ENCODE measurements at places on chromosomes 5 and 9.
A peak's percentile ranks its signal among the peaks of the same experiment; 100 is the strongest.

DNA sequence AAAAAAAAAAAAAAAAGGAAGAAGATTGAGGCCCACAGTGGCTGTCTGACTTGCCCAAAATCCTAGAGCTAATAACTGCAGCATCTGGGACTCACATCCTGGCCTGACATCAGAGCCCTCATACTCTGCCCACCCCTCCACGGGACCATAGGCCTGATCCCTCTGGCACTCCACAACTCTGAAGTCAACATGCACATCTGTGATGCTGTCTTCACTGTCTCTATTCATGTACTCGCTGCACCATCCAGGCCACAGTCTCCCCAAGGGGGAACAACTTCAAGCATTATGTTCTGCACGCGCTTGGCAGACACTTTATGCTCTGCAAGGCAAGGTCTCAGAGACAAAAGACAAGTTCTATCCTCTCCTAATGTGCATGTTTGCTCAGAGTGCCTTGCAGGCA, 158.2 kb downstream of the SPOCK1 start:
- DNase-seq: no peak

DNA sequence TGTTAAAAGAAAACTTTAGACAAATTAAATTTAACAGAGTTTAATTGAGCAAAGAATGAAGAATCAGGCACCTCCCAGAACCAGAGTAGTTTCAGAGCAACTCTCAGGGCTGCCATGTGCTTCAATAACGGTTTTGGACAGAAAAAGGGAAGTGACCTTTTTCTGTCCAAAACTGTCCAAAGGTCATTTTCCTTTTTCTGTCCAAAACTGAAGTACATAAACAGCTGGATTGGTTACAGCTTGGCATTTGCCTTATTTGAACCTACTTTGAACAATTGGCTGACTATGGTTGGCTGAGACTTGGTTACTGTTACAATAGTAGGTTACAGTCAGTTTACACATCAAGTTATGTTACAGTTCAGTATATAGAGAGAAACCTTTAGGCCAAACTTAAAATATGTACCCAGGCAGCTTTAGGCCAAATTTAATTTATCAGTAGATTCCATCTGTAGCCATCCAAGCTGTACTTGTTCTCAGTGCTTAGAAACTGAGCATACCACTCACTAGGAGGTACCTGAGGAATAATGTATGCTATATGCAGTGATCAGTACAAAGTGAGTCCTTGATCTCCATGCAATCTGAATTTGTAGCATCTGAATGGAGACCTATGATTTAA, 44.0 kb downstream of the C9orf85 start:
- no peak for DNase-seq

DNA sequence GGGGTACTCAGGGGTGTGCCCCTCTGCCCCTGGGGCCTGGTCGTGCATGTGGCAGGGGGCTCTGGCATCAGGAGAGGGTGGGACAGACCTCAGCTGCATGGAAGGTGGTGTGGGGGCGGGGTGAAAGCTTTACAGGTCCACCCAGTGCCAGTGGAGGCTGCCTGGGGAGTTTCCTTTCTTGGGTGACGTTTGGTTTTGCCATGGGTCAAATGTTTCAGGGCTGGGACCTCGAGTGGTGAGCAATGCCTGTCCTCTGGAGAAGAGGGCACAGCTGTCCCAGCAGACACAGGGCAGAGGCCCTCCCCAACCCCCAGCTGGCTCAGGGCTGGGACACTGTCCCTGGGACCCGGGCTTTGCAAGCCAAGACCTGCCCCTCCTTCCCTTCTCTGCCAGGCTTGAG, 3.6 kb downstream of the RXRA start:
- no peak for DNase-seq

- no peak for DNase-seq
Measured at GRCh38 chr5:35794328-35794619, 62.4 kb upstream of the IL7R start.

GRCh38 chr5:120199559-120199958, 264.5 kb upstream of the PRR16 start:
- no peak for DNase-seq

DNA sequence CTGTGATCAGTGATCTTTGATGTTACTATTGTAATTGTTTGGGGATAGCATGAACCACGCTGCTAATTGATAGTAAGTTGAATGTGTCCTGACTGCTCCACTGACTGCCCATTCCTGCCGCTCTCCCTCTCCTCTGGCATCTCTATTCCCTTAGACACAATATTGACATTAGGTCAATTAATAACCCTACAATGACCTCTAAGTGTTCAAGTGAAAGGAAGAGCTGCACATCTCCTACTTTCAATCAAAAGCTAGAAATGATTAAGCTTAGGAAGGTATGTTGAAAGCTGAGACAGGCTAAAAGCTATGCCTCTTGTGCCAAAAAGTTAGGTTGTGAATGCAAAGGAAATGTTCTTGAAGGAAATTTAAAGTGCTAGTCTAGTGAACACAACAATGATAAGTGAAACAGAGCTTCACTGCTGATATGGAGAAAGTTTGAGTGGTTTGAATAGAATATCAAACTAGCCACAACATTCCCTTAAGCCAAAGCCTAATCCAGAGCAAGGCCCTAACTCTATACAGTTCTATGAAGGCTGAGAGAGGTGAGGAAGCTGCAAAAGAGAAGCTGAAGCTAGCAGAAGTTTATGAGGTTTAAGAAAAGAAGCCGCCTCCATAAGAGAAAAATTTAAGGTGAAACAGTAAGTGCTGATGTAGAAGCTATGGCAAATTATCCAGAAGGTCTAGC, 12.9 kb downstream of the CLINT1 start:
- DNase-seq: peak; percentile 63

GRCh38 chr9:81653240-81653639, 36.1 kb downstream of the TLE1 start:
- DNase-seq: no peak

DNA sequence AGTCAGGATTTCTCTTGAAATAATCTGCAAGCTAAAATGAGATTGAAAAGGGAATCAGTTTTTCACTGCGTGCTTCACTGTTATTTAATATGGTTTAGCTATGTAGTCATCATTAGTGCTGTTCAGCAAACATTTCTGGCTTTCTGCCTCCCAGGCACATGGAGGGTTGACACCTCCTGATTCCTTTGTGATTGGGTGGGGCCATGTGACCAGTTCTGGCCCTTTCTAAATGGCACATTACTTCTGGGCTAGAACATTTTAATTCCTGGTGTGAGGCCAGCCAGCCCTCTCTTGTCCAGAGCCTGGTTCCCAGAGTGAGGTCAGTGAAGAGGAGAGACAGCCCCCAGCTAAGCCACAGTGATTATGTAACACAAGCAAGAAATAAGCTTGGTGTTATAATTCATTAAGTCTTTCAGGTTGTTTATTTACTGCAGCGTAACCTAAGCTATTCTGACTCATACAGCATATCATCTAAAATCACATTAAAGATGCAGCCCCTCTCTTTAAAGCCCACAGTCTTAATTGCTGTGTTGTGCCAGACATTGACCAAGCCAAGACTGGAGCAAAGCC, 17.4 kb upstream of the ARSI start:
- no peak for DNase-seq

GRCh38 chr9:122164286-122164685, 4.6 kb downstream of the MORN5 start:
- no peak for DNase-seq

DNA sequence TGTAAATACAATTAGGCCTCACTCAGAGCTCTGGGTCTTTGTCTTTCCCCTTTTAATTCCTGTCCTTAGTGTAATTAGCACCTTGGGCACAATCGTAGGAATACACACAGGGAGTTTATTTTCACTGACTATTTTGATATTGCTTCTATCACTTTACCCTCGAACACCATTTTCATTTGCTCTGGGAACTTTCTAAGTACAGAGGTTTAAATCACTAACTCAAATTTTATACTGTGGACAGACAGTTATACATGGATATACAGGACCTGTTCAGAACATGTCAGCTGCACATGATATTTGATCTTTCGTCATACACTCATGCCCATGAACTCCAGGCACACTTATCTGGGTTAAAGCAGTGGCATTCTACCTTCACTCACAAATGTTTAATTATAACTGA, 217.8 kb upstream of the TMEM161B start:
- DNase-seq: no peak

- DNase-seq: no peak
Measured at GRCh38 chr9:94656200-94656599, 16.9 kb upstream of the FBP1 start.

Data from HepG2 (cell line).